Stimulated activated CD8-positive, alpha-beta memory T cell treated with anti-CD3 and anti-CD28 coated beads, Interleukin-4, amount 100 ng/mL, for 4 hours (primary cell): ENCODE measurements at places on chromosomes 3 and 15.
A peak's percentile ranks its signal among the peaks of the same experiment; 100 is the strongest.

DNA sequence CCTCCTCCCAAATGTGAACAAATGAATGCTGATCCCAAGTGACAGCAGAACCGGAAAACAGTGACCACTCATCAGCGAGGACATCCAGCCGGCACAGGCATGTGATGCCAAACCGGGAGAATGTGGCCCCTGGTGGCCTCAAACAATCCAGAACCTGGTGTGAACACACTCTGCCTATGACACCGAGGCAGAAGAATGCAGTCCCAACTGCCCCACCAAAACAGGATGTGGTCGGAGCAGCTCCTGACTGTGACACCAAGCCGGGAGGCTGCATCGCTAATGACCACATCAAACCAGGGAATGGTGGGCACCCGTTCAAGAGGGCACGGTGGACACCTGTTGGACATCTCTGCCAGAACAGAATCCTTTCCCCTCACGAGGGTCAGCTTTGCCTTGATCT is 15.4 kb downstream of the SCN5A start:
- no peak for DNase-seq

GRCh38 chr15:63553388-63553791 is 43.8 kb upstream of the FBXL22 start:
- DNase-seq, result no peak

GRCh38 chr3:194449913-194450312 is 36.9 kb downstream of the ATP13A3 start:
- no peak for DNase-seq

DNA sequence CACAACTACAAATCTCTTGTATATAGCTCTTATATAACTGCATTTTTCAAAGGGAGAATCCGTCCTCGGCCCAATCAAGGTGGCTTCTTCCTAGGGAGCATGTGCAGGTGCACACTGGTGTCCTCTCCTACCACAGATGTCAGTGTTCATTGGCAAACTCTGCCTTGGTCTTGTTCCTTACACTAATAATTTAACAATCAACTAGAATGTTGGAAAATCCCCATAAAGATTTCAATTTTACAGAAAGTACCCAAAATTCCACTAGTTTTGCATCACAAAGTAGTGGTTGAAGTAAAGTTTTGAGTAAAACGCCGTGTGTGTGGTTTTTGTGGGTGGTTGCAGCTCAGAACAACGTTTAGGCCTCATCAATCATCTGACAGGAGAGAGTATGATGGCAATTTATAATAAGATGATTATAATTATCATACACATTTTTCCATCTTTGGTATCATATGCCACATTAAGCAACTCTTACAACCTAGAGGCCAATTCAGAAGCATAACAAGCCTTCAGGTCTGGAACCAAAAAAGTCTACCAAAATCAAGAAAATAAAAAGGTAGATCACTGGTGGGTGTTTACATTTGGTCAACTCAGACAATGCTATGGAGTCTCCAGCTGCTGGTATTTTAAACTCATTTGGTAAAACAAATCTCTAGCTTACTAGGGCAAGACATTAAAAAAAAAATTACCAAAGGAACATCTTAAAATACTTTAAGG is 128.9 kb upstream of the BHLHE40 start:
- no peak for DNase-seq

DNA sequence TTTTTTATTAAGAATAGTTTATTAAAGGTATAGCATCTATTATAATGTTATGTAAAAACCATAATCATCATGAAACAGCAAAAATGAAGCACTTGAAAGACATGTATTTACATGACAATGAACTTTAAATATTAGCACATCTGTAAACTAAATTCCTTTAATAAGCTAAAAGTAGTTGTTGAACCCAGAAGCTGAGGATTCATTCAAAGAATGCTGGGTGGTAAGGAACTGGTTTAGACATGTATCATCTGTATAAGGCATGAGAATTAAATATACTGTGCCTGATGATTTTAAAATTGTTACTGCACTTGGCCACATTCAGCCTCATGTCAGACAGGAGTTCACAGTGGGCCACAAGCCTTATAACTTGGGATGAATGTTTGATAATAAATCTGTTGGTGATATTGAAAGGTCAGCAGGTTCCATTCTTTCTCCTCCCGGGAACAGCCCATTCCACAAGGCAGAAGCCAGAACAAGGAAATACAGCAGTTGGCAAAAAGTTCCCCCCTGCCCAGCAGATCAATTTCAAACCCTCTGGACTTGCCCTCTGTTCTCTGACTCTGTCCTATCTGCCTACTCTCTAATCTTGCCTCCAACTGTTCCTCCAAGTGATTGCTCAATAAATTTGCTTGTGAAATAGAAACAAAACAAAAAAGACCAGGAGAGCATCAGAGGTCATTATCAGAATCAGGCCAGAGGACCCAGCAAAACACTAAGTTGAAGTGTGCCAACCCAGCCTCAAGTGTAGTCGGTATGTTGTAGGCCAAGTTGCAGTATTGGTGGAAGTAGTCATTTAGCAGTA is 49.8 kb upstream of the TEX264 start:
- no peak for DNase-seq

DNA sequence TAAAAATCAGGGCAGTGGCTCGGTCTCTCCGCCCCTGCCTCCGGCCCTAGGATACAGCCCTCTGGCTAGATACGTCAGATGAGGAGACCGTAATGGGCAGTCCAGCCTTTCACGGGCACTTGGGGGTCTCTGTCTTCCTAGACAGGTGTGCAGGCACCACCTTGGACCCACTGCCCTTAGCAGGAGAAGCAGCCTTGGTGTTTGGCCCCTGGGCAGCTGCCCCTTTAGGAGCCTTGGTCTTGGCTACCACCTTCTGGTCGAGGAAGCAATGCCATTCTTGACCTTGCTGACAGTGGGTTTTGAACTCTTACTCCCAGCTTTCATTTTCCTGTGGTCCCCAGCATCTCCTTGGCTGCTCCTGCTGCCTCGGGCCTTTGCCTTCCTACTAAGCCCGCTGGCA is 149.7 kb upstream of the FRMD4B start:
- no peak for DNase-seq

GRCh38 chr3:5304789-5305683 is 117.5 kb downstream of the EDEM1 start:
- no peak for DNase-seq

GRCh38 chr15:96303503-96304056 is 26.9 kb upstream of the NR2F2 start:
- no peak for DNase-seq

DNA sequence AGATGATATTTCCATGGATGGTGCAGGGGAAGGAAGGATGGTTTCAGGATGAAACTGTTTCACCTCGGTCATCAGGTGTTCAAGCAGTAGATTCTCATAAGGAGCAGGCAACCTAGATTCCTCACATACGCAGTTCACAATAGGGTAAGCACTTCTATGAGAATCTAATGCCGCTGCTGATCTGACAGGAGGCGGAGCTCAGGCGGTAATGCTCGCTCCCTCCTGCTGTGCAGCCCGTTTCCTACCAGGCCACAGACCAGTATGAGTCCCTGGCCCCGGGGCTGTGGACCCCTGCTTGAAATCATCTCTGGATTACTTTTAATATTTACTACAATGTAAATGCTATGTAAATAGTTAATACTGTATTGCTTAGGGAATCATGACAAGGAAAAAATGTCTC is 241.8 kb downstream of the ROBO2 start:
- no peak for DNase-seq

GRCh38 chr15:40243126-40243810 is 4.4 kb downstream of the PAK6 start:
- no peak for DNase-seq

GRCh38 chr3:139715743-139716360 is 38.1 kb upstream of the NMNAT3 start:
- DNase-seq, result no peak

- DNase-seq, result no peak
Measured at GRCh38 chr15:88083811-88084760, 172.5 kb downstream of the NTRK3 start.

DNA sequence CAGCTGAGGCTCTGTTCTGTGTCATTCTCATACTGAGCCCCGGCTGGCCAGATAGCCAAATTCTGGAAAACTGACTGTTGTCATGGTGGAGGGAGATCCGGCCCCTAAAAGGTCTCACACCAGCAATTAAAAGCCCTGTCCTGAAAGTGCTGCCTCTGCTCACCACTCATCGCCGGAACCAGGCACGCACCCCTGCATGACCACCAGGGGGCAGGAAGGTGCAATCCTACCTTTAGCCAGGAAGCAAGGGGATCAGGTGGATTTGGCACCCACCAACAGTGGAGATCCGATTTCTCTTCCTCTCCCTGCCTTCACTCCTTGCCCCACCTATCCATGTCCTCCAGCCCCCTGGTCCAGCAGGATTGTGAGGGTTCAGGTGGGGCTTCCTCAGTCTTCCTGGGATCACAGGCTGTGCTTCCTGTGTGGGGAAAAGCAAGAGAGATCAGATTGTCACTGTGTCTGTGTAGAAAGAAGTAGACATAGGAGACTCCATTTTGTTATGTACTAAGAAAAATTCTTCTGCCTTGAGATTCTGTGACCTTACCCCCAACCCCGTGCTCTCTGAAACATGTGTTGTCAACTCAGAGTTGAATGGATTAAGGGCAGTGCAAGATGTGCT is 16.1 kb upstream of the CACNA2D2 start:
- DNase-seq, result peak; percentile 52

- DNase-seq, result no peak
Measured at GRCh38 chr3:156413293-156413892, 141.5 kb downstream of the SSR3 start.

DNA sequence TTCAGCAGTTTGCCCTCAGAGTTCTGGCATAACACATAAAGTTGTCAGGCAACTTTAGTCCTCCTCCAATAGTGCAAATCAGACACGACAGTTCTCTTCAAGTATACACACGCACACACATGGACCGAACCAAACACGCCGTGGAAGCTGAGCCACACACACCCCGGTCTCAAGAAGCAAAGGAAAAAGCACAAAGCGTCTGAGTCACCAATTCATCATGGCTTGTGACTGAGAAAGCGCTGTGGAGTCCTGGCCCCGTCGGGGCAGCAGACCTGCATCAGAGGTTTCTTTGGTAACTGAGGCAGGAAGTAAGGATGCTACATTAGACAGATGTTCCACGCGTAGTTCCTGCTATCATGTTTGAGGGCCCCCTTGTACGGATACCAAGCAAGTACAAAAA is 85.7 kb downstream of the VGLL4 start:
- DNase-seq, result no peak

DNA sequence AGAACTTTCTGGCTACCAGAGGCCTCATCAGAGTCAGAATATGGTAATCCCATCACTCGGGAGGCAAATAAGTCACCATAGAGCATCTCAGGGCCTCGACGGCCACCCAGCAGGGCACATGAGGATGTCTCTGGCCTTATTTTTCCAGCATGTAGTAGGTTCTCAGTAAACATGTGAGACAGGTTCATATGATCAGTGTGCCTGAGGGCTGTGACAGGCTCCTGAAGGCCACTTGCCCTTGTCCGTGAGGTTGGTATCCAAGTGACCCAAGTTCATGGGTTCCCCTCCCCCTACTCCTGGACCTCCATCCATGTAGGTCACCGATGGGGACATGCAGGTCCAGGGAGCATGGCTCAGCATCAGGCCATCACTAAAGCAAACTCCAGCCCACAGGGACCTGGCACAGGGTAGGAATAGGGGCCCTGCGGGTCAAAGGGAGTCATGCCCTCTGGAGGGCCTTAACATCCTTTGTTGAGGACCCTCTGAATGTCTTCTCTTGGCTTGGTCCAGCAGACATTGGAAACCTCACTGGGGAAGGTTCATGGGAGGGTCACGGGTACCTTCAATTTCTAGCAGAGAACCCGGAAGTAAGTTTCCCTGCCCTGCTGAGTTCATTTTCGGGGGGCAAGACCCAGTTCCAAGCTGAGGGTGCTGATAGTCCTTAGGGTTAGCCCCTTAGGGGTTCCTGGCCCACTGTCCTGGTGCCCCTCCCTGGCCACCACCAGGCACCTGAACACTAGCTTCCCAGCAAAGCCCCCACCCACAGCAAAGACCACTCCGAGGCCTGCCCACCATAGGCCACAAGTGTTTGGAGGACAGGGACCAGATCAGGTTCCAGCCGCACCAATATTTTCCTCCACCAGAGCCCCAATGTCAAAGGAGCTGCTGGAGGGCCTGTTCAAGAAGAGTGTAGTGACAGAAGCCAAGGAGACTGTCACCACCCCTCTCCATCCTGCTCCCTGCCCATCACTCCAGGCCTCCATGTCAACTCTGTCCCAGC is 61.1 kb downstream of the ZNF445 start:
- DNase-seq, result no peak

- DNase-seq, result no peak
Measured at GRCh38 chr15:66832664-66833063, 130.6 kb downstream of the SMAD6 start.

DNA sequence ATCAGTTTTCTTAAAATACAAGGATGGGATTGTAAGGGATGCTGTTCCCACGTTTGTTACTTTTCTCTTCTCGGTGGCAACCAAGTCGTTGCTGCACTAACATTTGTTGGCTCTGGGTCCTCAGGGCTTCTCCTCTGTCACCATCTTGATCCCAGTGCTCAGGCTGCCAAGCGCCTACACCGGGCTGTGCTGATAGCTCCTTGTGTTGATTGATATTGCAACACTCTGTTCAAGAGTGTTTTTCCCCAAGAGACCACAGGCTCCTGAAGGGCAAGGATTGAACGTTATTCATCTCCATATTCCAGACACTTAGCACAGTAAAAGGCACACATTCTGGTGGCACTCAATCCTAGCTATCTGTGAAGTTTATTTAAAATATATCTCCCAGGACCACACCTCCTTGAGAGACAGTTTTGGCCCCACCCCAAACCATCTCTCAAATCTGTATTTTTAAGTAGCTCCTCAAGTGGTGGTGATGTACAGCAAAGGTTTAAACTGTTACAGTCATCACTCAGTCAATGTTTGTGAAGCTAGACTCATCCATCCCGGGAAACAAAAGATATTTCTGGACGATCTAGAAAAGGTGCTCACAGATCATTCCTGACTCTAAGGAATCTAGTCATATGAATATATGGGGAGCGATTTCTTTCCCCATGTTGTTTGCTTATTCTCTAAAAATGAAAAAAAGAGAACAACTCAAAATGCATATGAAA is 38.5 kb upstream of the FOXP1 start:
- no peak for DNase-seq

GRCh38 chr3:187401856-187402255 is 33.7 kb downstream of the RTP4 start:
- no peak for DNase-seq

GRCh38 chr3:184574515-184575417 is 13.2 kb downstream of the EPHB3 start:
- no peak for DNase-seq
